ENCODE measurements at places on chromosomes 7 and 10. TPM values are rescaled to one million over a fixed set of nuclear protein-coding genes. Genes with fewer than 3 reads are reported as not detected.

MET gene
- 12.7 TPM for polyA plus RNA-seq

OIT3 gene
- 8.2 TPM for polyA plus RNA-seq

C10orf120 gene
- polyA plus RNA-seq = not detected

FAM180A gene
- 0.79 TPM for polyA plus RNA-seq

IDI2 gene
- not detected for polyA plus RNA-seq

NPTX2 gene
- 9.6 TPM for polyA plus RNA-seq

AHCYL2 gene
- 17.8 TPM for polyA plus RNA-seq

- no peak for DNase-seq
Measured at GRCh38 chr10:128150561-128150960, 24.3 kb upstream of the MKI67 start.

DNA sequence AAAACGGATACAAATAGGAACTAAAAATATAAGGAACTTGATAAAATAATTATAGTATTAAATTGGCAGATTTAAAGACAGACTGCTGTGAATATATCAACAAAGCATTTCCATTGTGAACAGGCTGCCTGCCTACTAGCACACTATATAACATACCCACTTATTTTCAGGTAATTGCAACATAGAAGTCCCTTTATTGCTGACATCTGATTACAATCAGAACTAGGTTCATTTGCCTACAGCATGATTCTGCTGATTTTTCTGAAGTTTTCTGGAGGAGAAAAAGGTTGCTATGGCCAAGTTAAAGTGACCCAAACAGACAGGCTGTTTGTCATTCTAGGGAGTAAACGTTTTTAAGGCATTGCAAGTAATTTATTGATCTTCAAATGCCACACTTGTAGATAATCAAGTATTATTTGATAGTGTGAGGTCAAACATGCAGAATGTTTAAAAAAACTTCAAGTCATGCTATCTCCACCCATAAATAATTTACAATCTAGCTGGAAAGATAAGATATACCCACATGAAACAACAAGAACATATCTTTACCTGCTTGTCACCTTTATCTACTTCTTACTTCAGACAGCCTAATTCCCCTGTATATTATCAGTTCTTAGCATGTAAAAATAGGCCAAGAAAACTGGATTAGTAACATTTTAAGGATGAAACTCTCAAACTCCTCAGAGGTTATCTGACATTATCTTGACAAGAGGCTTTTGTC is 40.5 kb downstream of the MTPN start:
- no peak for DNase-seq

GRCh38 chr10:119470920-119471702 is 71.4 kb downstream of the RGS10 start:
- no peak for DNase-seq

- no peak for DNase-seq
Measured at GRCh38 chr7:97342512-97342911, 225.0 kb downstream of the SDHAF3 start.

DNA sequence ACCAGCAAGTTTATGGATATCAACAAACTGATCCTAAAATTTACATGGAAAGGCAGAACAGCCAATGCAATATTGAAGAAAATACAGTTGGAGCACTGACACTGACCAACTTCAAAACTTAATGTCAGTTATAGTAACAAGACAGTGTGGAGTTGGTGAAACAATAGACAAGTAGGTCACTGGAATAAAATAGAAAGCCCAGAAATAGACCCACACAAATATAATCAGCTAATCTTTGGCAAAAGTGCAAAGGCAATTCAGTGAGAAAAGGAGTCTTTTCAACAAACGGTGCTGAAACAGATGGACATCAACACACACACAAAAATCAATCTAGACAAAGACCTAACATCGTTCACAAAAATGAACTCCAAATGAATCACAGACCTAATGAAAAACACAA is 13.8 kb downstream of the RSU1 start:
- DNase-seq = no peak

DNA sequence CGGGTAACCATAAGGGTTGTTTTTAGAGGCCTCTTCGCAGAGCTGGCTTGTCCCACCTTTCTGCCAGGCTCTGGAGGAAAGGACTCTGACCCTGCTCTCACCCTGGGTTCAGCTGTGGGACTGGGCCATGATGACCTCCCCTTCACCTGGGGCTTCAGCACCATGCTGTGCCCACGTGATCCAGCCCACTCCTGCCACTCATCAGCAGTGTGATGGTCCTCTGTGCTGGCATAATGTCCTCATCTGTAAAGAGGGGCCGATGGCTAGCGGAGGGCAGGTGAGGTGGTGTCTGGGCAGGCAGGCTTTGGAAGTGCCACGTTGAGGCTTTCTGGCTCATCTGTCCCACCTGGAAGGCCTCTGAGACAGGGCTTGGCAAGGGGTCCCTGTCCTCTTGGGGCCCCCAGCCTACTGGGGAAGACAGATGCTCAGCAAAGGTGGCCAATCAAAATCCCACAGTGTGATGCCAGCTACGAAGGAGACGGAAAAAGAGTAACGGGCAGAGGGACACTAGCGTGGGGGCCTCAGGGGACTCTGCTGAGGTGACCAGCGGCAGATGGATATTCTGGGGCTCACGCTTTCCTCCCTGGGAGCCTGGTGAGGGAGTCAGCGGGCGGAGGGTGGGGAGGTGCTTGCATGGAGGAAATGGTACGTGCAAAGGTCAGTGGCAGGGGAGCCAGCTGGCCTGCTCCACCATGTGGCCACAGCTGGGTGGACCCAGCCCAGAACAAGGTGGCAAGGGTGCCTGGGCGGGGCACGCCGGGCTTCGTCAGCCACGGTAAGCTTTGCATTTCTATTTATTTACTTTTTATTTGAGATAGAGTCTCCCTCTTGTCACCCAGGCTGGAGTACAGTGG is 5.4 kb downstream of the LRWD1 start:
- no peak for DNase-seq

GRCh38 chr7:81533426-81533825 is 236.4 kb downstream of the HGF start:
- peak; percentile 22 for DNase-seq

DNA sequence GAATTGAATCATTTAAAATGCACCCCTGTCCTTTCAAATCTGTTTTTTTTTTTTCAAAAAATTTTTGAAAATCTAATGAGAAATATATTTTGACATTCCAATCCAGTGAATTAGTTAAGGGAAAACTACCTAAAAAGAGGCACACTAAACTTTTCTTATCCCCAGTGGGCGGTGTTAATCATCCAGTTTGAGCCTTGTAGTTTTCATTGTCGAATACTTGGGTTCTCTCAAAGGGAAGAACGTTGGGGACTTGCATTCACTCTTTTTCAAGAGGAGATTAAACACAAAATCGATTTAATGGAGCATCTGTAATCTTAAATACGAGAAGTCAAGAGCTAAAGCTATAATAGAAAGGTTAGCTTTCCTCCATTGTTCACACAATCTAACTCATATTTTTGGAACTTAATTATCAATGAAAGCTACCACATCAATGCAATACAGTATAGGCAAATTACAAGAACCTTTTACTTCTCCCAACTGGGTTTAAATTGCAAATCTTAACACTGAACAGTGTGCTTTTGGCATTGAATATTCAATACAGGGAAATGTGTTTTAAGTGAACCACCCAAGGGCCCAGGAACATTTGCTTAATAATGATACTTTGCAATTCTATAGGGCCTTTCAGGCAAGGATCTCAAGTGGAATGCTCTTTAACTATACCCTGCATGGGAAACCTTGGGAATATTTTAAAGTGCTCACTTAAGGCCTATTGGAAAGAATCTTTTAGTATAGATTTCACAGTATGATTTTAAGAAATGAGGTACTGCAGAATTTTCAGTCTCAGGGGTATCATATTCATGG is 13.1 kb upstream of the SP8 start:
- no peak for DNase-seq

- DNase-seq = peak; percentile 82
Measured at GRCh38 chr10:61175316-61175715, 231.3 kb upstream of the RHOBTB1 start.

- DNase-seq = no peak
Measured at GRCh38 chr7:43363035-43363791, 219.7 kb upstream of the STK17A start.

- peak; percentile 90 for DNase-seq
Measured at GRCh38 chr10:79070606-79071395, 2.0 kb downstream of the ZMIZ1 start.

DNA sequence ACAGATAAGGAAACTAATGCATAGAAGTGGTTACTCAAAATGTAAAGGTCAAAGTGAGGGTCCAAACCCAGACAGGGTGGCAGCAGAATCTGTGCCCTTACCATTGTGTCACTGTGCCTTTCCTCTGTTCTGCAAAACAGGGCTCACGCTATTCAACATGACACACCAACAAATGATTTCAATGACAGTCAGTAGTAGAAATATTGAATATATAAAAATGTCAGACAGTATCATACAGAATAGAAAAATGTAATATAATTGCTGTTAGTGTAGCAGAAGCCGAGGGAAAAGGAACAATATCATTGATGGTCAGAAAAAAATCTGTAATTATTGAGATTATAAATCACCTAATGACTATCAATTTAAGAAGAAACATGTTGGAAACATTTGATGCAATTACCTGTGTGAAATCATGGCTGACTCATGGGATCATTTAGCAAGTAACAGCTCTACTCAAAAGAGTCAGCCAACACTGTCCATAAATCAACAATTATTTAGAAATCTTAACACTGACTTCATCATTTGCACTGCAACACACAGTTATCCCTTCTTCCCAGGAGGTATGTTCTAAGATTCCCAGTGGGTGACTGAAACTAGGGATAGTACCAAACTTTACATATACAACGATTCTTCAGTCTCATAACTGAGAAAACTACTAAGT is 198.7 kb downstream of the DGKI start:
- no peak for DNase-seq

- DNase-seq = no peak
Measured at GRCh38 chr10:84310470-84310869, 17.9 kb upstream of the CCSER2 start.

DNA sequence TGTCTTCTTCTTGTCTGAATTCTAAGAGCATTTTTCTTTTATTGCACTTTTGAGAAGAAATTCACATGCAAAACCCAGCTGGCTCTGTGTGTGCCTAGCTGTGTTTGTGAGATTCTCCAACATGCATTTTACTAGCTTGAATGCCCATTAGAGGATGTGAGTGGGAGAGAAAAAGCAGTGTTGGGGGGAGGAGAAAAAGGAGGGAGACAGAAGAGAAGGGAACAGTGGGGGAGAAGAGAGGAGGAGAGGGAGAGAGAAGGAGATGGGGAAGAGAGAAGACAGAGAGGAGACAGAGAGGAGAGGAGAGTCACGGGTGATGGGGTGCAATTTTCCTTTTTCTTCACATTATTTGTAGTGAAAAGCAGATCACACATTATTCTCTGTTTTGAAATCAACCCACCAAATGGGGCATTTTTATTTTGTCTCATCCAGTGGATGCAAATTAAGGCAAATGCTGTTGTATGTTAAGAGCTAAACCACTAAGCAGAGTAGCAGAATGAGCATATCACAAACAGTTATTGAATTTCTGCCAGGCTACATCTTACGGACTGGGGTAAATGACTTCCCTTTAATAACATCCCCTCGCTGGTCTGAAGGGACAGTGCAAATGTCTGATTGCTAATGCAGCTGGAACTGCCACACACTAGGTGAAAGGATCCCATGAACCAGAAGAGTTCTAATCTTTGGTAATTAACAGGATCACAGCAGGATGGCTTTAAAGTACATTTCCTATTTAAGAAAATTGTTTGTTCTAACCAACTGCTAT is 849 bp downstream of the LRRN3 start:
- no peak for DNase-seq

GRCh38 chr10:72337039-72337629 is 17.6 kb downstream of the DNAJB12 start:
- DNase-seq = no peak

GRCh38 chr10:2866569-2866968 is 200.8 kb upstream of the PFKP start:
- no peak for DNase-seq

DNA sequence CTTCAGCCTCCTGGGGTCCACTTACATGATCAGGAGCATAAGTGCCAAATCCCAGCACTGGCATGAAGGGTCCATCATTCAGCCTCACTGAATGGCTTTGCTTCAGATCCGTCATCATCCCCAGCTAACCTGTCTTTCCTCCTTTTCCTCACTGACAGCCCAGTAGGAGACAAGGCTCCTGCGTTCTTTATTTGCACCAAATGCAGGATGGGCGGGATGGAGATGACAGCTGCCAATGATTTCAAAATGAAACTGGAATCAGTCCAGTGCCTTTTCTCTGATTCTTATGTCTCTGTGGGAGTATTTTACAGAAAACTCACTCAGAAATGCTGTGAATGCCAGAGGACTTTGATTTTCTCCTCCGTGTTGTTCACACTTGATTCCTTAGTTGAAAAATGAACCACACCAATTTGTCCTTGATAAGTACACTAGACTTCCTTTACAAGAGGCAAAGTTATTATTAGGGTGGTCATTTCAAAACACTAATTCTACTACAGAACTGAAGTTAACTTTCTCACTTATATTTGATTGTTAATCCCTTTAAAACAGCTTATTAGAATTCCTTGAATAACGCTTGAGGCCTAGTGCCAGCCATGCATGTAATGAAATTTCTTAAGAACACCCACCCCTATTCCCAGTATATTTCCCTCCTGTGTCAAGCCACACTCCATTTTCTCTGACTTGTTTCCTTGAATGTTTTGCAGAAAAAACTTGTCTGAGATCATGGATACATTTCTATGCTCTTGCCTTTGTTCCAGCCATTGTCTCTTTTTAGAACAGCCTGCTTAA is at the start of gene AKR1C8:
AKR1C8 (minus strand) TSS at position 164 of the 789 bp plus-strand sequence; CDS start at position 118, 46 bp downstream.
- no peak for DNase-seq

- DNase-seq = peak; percentile 59
Measured at GRCh38 chr10:13613519-13613918, 26.8 kb downstream of the PRPF18 start.

DNA sequence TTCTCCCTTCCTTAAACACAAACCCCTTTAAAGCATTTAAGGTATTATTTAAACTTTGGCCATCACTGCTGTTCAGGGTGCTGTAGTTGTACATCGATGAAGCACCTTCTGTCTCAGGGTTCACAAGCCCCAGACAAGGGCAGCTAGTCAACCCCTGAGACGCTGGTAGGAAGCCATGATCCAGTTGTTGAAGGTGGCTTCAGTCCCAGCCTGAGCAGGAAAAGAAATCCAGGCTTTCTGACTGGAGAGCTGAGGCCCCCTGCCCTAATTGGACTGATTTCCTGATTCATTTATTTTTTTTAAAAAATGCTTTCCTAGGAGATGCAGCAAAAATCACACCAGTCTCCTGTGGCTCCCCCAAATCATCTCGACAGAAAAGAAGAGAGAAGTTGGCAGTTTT is 15.8 kb downstream of the CPA1 start:
- peak; percentile 81 for DNase-seq

DNA sequence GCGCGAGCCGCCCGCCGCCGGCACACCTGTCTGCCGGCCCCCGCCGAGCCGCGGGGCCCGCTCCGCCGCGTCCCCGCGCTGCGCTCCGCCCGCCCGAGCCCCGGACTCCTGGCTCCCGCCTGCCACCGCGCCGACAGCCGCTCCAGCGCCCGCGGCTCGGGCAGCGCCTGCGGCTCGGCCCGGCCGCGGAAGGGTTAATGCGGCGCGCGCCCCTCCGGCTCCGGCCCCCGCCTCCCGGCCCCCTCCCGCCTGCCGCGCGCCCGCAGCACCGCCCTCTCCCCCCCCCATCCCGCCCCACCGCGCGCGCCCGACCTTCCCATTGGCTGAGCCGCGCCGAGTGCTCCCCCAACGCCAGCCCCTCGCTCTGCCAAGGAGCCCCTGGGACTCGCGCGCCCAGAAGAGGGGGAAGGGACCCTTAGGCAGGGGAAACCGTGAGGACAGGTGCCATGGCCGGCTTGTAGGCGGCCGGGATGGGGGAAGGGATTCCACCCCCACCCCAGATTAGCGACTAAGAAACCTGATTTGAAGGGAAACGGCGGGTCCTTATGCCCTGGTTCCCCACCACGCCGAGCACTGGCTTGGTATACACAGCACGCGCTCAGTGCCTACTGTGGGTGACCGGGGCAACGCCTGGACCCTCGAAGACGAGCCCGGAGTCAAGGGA is at the start of gene KCNH2:
KCNH2 (minus strand) TSS at position 196 of the 664 bp plus-strand sequence. CDS start 408 bp downstream, outside the sequence.
- no peak for DNase-seq

Data from muscle of back (tissue), 13 donors.